ENCODE measurements at places on chromosomes 4 and X.

GRCh38 chr4:34512616-34513015 lies 1731.7 kb downstream of the ARAP2 start:
- DNase-seq: no peak

DNA sequence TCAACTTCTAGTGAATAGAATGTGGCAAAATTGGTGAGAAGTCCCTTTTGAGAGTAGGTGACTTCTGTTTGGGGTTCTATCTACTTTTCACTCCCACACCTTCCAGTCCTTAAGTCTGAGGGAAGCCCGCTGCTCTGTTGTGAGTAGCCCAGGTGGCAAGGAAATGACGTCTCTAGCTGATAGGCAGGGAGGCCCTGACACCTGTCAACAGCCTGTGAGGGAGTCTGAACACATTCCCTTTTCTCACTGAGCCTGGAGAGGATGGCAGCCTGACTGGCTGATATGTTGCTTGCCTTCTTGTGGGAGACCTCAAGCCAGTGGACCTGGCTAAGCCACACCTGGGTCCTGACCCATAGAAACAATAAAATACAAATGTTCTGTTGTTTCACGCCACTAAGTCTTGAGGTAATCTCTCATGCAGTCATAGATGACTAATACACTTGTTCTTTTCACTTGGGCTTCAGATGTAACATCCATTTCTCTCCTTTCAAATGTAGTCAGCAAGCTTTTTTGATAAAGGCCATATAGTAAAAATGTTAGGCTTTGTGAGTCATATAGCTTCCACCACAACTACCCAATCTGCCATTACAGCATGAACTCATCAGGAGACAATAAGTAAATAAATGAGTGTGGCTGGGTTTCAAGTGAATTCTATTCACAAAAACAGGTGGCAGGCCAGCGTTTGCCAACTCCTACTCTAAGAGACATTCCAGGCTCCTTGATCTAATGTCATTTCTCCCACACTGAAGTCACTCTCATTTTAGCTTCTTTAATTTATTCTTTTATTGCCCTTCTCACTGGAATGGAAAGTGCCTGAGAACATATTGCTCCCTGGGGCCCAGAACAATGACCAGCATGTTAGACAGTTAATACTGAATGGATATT lies 265.1 kb upstream of the MAD2L1 start:
- DNase-seq: peak; percentile 5

GRCh38 chr4:33369446-33369845 lies 2649.3 kb downstream of the PCDH7 start:
- peak; percentile 2 for DNase-seq

DNA sequence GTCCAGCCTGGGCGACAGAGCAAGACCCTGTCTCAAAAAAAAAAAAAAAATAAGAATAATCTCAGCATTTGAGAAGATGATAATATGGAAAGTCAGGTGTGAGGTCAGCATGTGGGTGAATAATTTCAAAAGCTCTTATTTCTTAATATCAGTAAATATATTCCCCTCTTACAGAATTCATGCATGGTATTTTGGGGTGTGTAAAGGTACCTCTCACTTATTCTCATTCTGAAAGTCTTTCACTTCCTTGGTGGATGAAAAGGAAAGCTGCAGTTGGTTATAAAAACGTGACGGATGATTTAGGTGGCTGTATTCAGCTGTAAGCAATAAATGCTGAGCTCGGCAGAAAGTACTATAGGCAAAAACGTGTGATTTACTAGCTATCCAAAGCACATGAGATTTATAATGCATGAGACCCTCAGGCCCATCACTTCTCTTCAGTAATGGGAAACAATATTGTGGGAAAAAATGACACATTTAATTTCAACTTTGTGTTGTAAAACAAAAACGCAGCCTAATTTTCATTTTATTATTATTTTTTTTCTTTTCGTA lies 353.2 kb upstream of the MAGEB2 start:
- no peak for DNase-seq

GRCh38 chrX:153667281-153667955 lies 6.2 kb downstream of the PNCK start:
- DNase-seq: no peak

DNA sequence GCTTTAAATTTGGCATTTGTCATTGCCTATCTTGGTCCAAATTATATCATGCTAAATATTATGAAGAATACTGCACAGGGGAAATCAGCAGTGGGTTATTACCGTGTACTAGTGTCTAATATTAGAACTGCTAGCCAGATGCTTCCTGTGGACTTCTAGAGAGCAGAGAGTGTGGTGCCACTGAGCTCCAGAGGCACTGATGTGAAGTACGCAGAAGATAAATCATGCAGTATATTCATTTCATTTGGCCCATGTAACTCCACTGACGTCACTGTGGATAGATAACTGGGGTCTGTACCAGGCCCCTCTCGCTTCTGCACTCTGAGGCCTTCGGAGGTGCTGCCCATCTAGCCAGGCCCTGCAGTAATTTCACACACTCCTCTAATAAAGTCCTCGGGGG lies 80.0 kb downstream of the ALPK1 start:
- no peak for DNase-seq

DNA sequence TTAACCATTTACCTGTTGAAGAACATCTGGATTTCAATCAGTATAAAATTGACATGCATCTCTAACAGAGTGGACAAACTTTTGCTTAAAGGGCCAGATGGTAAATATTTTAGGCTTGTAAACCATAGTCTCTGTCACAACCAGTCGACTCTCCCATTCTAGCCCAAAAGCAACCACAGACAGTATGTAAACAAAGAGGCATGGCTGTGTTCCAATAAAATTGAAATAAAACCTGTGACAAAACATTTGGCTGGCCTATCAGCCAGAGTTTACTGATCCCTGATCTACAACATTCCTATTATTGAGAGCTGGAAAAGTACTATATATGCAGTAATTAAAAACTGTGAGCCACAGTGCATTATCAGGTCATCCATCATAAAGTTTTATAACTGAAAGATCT lies 3.2 kb downstream of the CENPC start:
- DNase-seq: no peak

DNA sequence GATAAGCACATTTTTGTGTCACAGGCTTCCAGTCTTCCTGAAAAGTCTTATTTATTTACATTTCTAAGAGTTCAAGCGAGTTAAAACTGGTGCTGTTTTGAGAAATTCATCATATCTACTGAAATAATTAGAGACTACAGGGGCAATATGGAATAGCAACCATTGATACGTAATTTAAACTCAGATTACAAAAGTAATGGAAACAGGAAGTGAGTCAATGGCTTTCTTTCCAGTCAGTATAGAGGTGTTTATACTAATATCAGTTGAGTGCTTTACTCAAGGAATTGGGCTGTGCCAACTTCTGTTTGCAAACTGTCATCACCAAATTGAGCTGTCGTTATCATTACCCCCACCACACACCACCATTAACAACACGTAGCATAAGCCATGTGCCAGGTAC lies 222.7 kb downstream of the COL25A1 start:
- DNase-seq: no peak

DNA sequence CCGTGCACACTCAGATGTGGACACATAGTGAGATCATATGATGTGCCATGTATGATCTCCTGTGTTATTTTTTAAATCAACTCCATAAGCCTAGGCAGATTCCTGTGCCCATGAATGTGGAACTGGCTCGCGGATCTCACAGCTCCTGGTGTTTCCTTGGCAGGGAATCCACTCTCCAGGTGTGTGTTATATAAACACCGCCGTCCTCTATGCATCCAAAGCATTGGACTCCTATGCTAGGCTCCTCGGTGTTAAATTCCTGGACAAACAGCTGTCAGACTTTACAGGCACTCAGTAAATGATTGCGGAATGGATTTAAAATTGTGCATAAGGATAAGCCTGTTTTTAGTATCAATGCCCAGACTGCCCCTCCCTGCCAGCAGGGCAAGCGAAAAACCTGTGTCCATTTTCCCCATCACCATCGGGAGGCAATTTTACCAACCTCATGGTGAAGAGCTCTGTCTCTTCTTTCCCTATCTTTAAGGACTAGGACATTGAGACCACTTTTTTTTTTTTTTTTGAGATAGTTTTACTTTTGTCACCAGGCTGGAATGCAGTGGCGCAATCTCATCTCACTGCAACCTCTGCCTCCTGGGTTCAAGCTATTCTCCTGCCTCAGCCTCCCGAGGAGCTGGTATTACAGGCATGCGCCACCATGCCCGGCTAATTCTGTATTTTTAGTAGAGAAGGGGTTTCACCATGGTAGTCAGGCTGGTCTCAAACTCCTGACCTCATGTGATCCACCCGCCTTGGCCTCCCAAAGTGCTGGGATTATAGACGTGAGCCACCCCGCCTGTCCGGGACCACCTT lies 23.6 kb upstream of the GPR78 start:
- DNase-seq: no peak

- DNase-seq: no peak
Observed at GRCh38 chrX:129577877-129578276, 37.8 kb downstream of the OCRL start.

- DNase-seq: no peak
Observed at GRCh38 chr4:81455897-81456296, 15.8 kb downstream of the RASGEF1B start.

- no peak for DNase-seq
Observed at GRCh38 chr4:7330811-7331681, 103.7 kb downstream of the PSAPL1 start.

DNA sequence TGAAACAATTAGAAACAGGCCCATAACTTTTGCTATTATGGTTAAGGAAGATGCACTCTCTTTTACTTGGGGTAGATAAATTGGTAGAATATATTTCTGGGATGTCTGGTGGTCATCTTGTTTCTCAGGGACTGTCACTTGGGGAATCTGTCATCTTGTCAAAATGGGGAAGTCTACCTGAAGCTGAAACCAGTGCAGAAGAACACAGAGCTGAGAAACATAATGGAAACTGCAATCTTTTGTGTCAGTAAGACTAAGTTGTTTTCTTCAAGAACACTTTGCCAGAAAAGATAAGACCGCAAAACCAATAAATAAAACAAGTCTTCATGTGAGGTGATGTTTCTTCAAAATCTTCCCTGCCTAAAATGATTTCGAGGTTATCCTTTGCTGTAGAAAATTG lies 92.0 kb downstream of the NAA11 start:
- no peak for DNase-seq

Data from epithelial cell of prostate (primary cell).